ENCODE measurements at places on chromosomes 3 and 15.

DNA sequence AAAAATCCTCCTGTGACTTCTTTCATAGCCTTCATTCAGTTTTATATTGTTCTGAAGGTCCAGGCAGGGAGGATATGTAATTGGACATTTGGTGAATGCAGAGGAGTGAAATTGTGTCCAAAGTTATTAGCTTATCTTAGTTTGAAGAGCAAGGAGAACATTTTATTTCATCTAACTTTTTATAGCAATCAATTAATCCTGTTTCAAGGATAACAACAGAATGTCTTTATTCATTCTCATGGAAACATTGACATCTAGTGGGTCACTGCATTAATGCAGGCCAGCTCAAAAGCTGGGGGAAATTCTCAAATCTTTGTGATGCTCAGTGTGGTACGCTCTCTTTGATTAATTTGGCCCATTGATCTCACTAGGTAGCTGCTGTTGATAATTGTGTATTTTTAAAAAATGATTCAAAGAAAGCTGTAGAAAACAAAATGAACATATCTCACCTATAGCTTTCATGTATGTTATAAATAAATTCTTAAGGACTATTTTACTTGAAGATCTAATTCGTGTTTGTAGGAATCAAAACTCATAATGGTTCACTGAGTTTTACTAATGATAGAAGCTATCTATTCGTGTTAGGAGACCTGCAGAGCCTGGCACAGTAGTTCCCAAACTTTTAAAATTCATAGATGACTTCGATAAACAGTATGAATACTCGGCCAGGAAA is 150.8 kb upstream of the KCNMB2 start:
- peak; percentile 48 for DNase-seq

DNA sequence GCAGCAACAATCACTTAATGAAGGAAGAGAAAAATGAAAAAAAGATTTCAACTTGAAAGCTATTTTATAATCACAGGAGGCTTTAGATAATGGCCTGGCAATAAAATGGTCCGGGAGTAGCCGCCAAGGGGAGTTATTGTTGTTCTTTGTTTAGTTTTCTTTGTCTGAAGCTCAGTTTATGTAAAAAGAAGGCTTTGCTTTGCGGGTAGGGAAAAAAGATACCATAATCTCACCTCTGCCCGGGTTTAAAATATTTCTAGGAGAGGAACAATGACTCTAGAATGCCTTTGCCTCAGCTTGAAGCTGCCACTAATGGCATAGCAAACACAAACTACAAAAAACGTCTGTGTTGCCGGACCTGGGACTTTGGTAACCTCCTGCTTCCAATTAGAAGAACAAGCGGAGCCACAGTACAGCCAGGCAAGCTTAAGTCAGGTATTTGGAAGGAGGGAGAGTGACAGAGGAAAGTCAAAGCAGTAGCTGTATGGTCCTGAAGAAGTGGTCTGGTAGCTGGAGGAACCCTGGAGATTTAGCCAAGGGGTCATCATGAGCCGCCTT is 764.5 kb downstream of the TUSC7 start:
- no peak for DNase-seq

DNA sequence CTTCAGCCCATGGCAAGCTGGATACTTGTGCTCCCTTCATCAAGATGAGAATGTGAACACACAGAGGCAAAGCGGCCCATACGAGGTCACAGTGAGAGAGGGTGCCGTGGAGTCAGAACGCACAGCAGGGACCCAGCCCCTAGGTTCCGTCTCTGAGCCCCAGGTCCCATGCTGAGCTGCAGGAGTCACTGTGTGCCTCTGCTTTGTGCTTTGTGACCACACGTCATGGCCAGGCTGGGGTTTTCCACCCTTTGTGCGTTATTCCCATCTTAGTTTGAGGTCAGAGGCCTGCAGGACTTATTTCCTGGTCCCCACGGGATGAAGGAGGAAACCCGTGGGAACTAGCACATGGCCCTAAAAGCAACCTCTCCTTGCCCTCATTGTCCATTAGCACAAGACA is 140.3 kb downstream of the TJP1 start:
- no peak for DNase-seq

DNA sequence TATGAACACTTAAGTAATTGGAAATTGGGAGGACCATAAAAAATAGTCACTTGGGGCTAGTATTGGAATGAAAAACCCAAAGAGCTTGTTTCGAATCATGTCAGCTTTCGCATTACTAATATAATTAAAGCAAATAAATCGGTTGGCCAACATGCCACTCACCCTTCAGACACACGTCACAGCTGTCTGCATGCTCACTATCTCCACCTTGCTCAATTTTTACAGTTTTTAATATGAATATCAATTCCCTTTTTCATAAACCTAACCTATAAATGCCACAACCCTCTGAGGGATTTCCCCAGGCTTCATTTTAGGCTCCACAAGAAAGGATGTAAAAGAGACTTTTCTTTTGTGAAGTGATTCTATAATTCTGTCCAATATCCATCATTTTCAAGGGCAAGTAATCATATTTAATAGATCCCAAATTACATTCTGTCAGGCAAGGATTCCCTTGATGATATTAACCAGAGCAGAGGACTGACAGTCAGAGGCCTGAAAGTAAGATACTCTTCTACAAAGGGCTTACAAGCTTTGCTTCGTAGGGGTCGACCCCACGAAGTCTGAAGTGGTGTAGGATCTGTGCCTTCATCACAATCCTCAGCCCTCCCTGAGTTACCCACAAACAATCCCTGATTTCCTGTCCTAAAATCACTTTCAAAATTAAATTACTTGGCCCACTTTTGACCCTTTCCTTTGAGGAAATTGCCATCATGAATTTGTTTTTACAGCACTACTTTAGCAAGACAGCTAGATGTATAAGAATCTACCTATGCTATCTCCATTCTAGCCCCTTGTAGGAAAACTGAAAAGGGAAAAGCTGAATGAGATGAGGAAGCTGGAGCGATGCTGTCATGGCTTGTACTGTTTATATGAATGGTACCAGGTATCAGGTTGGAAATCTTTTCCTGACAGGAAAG is 44.5 kb downstream of the NANOGP8 start:
- no peak for DNase-seq

DNA sequence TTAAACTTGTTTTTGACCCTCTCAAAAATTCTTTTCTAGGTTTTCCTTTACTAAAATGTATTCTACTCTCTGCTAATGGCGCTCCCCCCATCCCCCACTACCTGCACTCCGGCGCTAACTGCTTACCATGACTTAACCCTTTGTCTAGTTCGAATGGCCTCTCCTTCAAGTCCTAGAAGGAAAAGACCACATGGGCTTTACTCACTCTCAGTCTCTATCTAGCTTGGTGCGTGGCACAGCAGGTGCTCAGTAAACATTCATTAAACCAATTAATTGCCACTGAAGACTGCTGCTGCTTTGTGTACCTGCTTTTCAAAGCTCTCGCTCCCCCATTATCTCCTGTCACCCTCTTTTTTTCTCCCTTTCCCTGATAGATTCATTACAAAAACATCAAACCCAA is 457.7 kb upstream of the THRB start:
- no peak for DNase-seq

- DNase-seq: no peak
Measured at GRCh38 chr3:58236527-58237237, 910 bp upstream of the ABHD6 start.

DNA sequence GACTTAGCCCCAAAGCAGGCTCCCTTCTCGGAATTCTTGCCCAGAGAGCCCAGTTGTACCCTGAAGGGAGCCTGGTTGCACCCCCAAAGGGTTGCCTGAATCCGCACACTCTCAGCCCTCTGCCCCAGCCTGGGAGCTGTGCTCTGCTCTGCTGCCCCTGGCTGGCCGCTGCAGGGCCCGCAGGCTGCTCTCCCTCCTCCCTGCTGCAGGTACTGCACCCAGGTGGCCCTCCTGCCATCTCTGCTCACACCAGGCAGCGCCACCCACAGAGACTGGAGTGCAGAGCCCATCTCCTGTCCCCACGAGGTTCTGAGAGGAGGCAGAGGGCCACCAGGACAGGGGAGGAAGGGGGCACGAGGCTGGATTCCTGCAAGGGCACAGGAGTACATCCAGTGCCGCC is 134.2 kb upstream of the NSMCE3 start:
- peak; percentile 15 for DNase-seq

DNA sequence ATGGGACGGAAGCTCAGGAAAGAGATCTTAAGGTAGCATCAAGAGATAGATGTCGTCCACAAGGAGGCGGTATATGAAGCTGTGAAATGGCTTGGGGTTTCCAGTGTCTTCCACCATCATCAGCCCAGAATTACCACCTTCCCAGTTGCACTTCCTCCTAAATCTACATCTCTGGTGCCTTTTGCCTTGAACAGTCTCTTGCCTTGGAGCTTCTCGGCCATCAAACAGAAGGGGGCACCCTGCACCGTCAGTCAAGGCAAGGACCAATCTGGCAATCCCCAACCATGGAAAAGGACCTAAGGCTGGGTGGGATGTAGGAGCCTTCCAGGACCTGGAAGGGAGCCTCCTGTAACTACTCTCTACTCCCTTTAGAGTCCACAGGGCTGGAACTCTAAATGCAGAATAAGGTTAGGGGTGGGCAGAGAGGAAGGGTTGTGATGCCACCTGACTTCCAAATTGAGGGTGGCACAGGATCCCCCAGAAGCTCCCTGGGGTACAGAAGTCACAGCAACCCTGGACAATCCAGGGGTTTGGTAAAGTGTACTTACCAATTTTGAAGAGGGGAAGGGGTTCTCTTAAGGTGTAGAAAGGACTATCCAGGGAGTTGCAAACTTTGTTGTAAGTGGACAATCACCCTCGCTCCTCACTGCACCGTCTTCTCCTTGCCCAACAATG is 1.0 kb upstream of the RYR3 start:
- peak; percentile 63 for DNase-seq

DNA sequence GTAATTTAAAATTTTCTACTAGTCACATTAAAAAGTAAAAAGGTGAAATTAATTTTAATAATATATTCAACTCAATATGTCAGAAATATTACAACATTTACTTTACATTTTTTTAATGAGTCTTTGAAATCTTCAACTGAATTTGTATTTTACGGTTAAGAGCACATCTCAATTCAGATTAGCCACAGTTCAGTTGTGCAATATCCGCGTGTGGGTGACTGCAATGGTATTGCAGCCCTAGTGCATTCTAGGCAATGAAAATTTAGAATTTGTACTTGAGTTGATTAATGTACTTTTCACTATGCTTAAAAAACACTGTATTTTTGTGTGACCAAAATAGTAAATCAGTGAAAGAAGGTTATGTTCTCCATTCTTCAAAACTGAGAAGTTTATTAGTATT is 57.3 kb downstream of the CEP63 start:
- peak; percentile 34 for DNase-seq

DNA sequence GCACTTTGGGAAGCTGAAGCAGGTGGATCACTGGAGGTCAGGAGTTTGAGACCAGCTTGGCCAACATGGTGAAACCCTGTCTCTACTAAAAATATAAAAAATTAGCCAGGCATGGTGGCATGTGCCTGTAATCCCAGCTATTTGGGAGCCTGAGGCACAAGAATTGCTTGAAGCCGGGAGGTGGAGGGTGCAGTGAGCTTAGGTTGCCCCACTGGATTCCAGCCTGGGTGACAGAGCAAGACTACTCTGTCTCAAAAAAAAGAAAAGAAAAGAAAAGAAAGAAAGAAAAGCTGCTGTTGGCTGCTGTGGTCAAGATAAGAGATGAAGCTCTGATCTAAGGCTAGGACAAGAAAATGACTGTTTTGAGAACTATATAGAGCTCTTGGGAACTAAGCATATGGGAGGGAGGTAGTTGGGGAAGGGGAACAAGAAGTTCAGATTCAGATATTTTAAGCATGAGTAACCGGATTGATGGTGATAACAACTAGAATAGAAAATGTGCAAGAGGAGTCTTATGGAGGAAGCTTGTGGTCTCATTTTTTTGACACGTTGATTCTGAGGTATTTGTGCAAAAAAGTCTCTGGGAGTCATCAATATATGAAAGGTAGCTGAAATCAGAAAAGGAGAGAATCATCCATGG is 25.7 kb downstream of the DNAH12 start:
- DNase-seq: peak; percentile 72

- DNase-seq: peak; percentile 18
Measured at GRCh38 chr15:46442901-46443590, 808.2 kb downstream of the SQOR start.
